Stimulated activated CD8-positive, alpha-beta memory T cell treated with anti-CD3 and anti-CD28 coated beads, Interleukin-7, amount 100 ng/mL, for 1 hour (primary cell): ENCODE measurements at places on chromosomes 4 and X.

DNA sequence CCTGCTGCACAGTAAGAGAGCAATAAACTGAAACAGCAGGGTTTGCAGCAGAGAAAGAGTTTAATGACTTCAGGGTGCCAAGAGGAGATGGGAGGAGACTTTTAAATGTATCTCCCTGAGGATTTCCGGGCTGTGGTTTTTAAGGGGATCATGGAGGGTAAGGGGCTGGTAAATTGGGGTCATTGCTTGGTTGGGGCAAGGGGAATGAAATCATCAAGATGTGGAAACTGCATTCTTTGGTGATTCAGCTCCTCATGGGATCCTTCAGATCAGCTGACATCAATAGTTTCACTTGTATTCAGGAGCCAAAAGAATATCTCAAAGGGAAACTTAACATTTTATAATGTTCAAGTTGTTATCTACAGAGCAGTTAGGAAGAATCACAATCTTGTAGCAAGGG is 174.3 kb upstream of the ANXA10 start:
- DNase-seq: no peak

DNA sequence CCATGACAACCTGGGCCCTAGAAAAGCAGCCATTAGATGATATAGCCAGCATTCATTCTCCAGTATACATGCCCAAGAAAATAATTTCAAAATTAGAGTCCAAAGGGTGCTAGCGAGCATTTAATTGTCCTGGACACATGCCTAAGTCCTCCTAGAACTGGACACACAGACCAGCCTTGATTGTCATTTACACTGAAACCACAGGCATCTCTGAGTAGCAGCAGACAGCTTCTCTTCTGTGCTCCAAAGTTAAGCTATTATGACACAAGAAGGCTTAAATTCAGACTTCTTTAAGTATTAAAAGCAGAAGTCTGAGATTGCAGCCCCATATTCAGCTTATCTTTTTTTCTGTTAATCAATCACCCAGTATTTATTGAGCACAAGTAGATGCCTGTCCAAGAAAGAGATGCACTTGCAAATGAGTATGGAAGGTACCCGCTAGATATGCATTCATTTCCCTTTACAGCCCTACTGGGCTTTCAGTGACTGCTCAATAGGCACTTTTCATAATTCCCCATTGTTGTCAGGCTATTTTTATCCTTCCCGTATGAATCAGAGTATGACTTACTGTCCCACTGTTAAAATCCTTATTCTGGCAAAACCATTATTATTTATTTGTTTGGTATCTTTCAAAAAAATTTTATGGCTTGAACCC is 374.1 kb downstream of the FBXW7 start:
- no peak for DNase-seq

DNA sequence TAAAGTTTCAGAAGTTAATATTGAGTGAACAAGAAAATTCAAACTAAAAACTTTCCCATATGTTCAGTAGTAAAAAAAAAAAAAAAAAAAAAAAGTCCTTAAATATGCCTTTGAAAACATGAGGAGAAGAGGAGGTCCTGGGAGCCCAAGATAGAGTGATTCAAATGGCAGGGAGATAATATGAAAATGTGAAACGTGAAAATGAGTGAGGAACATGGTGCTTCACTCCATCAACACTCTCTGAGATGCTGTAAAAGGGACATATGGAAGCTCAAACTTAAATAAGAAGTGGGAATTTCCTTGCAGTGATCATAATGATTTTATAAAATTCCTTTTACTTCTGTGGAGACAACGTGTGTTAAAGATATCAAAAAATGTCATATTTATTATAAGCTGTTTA is 423.9 kb downstream of the PABPC4L start:
- no peak for DNase-seq

DNA sequence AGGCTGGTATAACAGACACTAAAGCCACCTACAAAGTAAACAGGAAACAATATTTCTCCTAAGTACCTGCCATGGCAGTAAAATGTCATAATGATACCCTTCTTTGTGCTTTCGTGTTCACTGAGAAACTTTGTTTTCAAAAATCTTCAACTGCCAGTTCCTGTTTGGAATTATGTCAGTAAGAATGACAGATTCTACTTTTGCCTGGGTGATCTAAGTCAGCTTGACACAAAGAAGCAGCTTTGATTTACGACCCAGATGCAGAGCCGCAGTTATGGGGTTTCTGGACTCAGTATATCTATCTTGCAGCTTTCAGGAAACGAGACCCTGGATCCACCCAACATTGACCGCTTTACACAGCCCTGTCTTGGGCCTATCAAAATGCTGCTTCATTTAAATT is 71.2 kb downstream of the SNX25 start:
- no peak for DNase-seq

DNA sequence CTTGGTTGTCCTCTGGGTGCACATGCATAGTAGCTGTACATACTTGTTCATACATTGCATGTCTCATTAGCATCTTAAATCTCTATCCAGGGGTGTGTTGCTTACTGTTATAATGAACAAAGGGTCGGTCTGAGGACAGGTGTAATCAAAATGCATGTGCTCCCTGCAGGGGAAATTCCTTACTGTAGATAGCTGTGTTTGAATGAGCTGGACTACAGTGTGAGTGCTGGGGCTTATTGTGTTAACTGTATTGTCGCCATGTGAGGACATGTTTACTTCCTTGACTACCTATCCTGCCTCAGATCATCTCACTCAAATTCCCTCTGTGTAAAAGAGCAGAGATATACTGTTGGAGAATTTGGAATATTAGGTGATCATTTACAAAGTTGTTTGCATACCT is 98.7 kb downstream of the KLHL34 start:
- DNase-seq: no peak

DNA sequence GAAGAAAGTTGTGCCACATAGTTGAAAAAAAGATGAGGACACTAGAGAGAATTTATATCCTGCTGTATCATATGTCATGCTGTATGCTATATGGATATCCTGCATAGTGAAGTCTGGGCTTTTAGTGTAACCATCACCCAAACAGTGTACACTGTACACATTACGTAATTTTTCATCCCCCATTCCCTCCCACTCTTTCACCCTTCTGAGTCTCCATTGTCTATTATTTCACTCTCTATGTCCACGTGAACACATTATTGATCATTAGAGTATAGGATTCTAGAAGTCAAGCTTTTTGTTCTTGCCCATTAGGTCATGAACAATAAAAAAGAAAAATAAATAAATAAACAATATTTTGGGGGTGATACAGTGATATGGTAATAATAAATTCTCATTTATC is 18.0 kb upstream of the FRYL start:
- DNase-seq: no peak

DNA sequence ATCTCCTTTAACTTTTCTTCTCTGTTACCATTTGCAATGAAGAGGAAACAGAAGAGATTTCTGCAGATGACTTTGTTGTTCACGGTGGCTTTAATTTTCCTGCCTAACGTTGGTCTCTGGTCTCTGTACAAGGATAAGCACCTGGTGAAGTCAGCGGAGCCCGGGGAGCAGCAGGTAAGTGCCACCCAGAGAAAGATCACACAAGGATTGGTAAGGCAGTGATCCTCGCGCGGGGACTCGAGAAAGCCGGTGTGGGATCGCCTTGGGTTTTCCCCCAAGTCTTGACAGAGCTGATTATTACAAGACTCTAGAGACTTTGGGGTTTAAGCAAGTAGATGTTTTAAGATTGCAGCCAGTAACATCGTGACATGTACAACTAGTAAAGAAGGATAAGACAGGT is 1.3 kb downstream of the GALNTL6 start:
- DNase-seq: no peak

GRCh38 chr4:86448871-86449270 is 89.0 kb upstream of the MAPK10 start:
- DNase-seq: no peak

GRCh38 chr4:168993714-168994510 is 16.1 kb downstream of the CBR4 start:
- no peak for DNase-seq

DNA sequence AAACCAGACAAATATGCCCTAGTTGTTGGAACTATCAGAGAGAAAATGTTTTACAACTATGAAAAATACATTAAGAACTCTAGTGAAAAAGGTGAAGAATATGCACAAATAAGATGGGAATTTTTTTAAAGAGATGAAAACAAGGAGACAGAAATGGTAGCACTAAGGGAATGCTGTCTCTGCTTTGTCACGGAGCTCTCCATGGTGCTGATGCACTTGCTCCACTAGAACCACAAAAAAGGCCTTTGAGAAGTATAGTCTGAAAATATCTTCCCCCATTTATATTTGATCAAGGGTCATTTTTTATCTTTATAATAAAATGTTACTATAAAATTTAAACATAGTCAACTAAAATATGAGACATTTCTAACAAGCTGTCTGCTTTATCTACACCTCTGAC is 1655.5 kb upstream of the AGA start:
- no peak for DNase-seq

DNA sequence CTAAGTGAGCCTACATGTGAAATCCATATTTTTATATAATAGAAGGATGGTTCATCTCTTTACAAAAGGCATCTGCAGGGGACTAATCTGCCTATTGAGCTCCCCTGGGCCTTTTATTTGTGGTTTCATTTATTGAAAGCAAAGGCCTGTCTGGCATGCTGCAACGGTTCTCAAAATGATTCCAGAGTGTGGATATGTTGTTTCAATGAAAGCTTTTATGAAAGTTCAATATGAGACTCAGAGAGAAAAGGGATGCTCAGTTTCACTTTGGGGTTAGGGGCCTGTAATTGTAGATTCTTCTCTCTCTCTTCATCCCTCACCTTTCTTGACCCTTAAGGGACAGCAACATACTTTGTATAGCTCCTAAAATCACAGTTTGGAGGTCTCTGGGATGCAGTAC is 204.2 kb upstream of the CASK start:
- DNase-seq: no peak

DNA sequence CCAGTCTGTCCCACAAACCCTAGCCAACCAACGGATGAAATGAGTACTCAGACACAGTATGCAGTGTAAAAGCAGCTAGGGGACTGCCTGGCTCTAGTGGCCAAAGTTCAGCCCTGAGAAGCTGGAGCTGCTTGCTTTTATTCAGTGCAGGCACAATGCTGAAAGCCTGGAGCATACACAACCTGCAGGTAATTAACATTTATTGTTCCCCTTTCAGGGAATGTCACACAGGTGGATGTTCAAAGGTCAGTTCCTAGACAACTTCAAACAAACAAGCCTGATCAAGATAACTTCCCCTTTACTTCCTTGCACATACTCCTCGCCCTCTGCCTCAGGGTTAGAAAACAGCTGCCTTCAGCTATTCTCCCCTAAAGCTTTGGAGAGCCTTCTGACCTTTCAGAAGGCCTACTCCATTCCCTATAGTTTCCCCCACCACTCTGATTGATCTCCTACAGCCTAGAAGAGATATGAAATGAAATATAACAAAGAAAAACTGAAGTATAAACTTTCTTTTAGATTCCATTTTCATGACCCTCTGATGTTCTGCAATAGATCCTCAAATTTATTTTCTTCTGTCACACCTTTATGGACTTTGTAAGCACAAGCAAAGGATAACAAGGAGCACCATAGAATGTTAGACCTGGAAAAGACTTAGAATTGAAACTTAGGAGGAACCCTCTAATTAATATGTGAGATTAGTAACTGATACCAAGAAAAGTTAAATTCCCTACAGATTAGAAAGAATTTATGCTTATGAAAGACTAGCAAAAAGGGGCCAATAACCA is 6.8 kb upstream of the DCAF8L1 start:
- no peak for DNase-seq

DNA sequence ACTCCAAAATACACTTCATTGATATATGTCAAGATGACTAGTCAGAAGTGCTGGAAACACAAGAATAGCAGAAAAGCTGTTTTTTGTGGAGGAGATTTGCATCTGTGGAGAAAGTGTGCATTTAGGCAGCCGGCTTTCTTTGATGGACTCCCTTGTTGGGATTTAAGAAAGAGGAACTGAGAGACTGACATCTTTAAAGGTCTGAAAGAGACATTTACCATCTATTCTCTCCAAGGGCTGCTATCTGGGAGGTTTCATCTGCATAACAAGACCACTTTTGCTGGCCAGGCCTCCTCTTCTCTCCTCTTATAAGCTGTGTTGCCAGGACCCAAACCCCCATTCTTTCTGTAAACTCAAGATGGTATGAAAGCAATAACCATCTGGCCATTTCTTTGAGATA is 1065.0 kb downstream of the NLGN4X start:
- no peak for DNase-seq

DNA sequence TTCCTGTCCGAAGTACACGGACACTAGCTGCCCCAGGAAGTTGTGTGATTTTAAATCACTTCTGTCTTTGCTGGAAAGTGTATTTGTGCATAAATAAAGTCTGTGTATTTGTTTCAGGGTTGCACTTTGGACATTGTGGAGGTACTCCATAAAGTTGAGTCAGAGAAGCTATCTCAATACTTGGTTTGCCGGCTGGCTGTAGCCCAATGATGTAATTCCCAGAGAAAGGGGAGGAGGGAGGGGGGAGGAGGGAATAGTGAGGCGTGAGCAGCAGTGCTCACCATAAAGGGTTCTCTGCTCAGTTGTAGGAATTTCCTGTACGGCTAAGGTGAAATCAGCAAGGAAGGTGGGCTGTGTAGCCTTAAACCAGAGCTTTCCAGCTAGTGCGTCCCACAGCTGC is 7.5 kb downstream of the APEX2 start:
- DNase-seq: no peak

DNA sequence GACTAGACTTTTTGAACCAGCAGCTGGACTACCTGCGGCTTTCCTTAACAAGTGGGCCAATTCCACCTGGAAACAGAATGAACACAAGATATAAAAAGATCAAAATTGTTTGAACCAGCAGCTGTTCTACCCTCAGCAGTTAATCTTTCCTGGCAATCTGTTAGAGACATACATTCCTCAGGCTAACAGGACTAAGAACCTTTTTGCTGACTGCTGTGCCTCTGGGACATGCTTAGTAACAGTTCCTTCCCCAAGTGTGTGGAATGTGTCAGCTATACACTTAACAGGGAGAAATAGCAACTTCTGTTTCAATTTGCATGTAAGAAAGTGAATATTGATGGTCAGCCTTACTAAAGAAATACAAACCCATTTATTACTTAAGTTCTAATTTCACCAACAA is 554.4 kb downstream of the ARAP2 start:
- DNase-seq: no peak

- no peak for DNase-seq
These were observed 58.2 kb downstream of the DCLK2 start for GRCh38 chr4:150136481-150136880.

DNA sequence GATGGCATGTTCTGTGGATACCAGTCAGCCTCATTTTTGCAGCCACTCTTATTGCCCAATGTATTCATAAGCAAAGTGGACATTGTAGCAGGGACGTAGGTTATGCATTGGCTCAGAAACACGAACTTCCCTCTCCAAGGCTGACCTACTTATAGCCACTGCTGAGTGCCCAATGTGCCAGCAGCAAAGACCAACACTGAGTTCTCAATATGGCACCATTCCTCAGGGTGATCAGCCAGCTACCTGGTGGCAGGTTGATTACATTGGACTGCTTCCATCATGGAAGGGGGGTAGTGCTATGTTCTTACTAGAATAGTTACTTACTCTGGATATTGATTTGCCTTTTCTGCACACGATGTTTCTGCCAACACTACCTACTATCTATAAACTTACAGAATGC is 306.9 kb downstream of the KCNIP4 start:
- DNase-seq: no peak
